ENCODE measurements at places on chromosomes 3 and 15. TPM values are rescaled to one million over a fixed set of nuclear protein-coding genes. Genes with fewer than 3 reads are reported as not detected.
A peak's percentile ranks its signal among the peaks of the same experiment; 100 is the strongest.

Gene GP9
- not detected for total RNA-seq

Gene FAM81A
- total RNA-seq: 1.2 TPM

Gene DNAJB8
- total RNA-seq: not detected

Gene STARD5
- 2.2 TPM for total RNA-seq

Gene SCAANT1
- not detected for total RNA-seq

Gene MBNL1
- total RNA-seq: 362 TPM

DNA sequence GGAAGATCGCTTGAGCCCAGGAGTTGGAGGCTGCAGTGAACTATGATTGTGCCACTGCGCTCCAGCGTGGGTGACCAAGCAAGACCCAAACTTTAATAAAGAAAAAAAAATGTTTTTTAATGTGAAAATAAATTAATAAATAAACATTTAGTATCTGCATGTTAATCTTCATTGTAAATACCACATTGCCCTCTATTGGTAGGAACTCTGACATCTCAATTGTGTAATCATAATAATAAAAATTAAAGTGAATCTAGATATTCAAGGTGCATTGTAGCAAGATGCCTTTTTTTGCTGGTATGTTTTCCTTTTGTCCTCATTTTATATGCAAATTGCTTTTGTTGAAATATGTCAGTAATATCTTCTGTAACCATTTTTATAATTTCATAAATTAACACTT is 95.0 kb upstream of the LIMD1 start:
- no peak overlapping the region for H3K4me3 ChIP-seq
- H3K27me3 ChIP-seq: no peaks in the 10 kb centered on the region
- no peaks in the 10 kb centered on the region for H3K36me3 ChIP-seq
- H3K4me1 ChIP-seq: peaks cover 5% of the 10 kb centered on the region
- DNase-seq: peak; percentile 66
- no peak overlapping the region for H3K27ac ChIP-seq

- H3K27ac ChIP-seq: no peak overlapping the region
- H3K4me3 ChIP-seq: no peak overlapping the region
- no peak for DNase-seq
Measured at GRCh38 chr15:93467337-93467736, 378.3 kb upstream of the RGMA start.

- H3K4me3 ChIP-seq: no peak overlapping the region
- H3K4me1 ChIP-seq: no peaks in the 10 kb centered on the region
- H3K27me3 ChIP-seq: no peaks in the 10 kb centered on the region
- no peak overlapping the region for H3K27ac ChIP-seq
- H3K36me3 ChIP-seq: no peaks in the 10 kb centered on the region
Measured at GRCh38 chr3:40546816-40547215, 22.1 kb downstream of the ZNF621 start.
